ENCODE measurements at places on chromosomes 13 and 19.

- no peak for DNase-seq
Observed at GRCh38 chr13:93726173-93726957, 499.8 kb downstream of the GPC6 start.

DNA sequence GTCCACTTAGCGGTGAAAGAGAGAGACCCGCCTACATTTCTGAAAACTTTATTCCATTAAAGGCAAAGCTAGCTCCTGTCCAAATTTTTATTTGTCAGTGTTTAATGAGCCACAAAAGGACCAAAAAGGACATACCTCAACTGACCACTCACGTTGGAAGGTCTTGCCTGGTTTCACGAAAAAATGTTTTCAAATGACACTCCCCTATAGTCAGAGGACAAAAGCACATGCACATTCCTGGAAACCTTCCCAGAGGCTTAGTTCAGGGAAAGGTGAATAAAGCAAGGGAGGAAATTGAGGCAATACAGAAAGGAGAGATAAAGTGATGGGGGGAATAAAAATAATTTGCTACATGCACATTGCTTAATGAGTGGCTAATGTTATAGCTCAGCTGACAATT is 55.6 kb downstream of the DOCK9 start:
- no peak for DNase-seq

DNA sequence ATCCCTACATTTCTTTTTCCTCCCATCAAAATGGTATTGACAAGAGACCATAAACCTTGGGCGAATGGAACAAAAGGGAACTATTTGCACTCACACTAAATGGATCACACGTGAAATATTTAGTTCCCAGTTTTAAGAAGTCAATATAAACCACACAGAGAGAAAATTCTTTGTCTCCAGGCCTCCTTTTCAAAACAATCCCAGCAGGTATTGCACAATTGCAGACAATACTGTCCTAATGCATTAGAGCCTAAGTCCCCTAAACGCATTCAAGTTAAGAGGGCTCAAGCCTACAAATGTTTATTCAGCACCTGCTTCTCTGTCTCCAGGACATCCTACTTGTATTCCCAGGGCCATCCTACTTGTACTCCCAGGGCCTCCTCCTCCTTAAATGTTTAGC is 1.3 kb upstream of the B3GLCT start:
- DNase-seq: no peak

DNA sequence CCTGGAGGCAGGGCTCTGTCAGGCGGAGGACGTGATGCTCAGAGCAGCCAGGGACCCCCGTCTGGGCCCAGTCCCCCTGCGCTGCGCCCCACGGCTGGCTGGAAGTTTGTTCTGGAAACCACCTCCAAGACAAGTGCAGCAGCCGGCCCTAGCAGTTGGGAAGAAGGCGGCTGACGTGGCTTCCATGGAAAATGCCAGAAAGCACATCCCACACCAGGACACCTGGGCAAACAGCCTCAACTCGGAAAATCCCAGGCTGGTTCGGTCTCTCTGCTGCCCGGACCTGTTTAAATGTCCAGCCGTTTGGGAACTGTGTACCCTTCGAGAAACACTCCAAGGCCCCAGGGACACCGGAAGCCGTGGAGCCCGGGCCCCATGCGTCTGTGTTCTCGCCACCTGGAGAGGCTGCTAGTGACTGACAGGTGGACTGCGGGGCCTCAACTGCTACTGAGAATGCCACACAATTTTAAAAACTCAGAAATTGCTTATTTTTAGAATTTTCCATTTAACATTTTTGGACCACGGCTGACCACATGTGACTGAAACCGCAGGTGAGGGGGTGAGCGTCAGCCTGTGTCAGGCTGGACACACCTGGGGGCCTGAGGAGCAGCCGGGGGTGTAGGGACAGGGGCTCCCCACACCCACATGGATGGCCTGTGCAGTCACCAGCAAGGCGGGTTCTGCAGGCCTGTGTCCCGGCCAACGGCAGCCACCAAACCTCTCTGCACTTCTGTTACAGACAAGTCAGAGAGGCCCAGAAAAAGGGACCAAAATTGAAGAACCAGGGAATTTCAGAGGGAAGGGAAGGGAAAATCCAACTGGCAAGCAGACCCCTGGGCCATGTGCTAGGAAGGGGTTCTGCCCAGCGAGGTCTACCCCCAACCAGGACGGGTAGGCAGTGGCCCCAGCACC is 31.7 kb downstream of the RASA3 start:
- no peak for DNase-seq

DNA sequence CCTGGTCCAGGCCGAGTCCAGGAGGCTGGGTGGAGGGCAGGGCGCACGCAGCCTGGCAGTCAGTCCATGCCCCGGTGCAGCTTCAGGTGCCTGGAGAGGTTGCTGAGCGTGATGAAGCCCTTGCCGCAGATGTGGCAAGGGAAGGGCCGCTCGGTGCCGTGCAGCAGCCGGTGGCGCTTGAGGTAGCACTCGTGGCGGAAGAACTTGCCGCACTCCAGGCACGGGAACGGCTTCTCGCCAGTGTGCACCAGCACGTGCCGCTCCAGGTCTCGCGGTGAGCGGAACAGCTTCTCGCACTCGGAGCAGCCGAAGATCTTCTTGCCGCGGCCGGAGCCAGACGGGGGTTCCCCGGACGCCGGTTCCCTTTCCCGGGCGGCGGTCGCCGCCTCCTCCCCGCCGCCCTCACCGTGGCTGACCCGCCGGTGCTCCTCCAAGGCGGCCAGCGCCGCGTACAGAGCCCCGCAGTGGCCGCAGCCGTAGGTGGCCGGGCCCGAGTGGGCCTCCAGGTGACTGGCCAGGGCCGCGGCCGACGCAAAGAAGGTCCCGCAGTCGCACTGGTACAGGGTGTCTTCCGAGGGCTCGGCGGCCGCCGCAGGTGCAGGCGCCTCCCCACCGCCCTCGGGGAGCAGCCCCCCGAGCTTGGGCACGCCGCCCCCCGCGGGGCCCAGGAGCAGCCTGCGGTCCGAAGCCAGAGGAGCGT is 6.8 kb downstream of the FIZ1 start:
- no peak for DNase-seq

DNA sequence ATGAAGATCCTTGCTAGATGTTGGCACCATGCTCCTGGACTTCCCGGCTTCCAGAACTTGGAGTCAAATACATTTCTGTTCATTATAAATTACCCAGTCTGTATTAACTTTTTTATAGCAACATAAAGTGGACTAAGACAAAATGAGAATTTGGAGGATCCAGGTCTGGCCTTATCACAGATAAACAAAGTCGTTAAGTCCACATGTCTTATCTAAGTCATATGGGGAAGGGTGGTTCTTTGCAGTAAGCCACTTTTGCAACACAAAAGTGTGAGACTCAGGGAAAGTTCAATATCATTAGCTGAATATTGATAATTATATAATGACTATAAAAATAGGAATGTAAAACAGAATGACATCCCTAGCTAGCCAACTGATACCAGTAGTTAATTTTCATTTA is 91.6 kb upstream of the SIAH3 start:
- no peak for DNase-seq

DNA sequence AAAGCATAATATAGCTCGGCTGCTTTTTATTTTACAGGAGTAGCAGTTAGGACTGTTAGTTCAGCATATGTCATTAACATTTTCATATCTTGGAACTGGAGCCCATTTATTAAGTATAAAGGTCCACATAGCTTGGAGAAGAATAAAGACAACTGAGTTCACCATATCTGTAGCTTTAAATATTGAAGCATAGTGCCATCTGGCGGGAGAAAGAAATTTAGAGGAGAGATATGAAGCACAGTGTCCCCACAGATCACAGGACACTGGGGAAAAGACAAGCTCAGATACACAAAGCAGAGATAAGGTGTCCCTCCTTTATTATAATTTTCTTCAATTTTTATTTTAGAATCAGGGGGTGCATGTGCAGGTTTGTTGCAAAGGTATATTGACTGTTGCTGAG is 104.7 kb upstream of the FREM2 start:
- no peak for DNase-seq

GRCh38 chr19:44752816-44753625 is 4.5 kb downstream of the BCL3 start:
- peak; percentile 97 for DNase-seq

GRCh38 chr19:2291185-2291751 is 9.3 kb upstream of the PEAK3 start:
- DNase-seq: no peak

GRCh38 chr19:38714354-38714778 is 29.9 kb downstream of the CAPN12 start:
- DNase-seq: no peak

- no peak for DNase-seq
Observed at GRCh38 chr19:39807846-39808364, 26.1 kb downstream of the DYRK1B start.

GRCh38 chr13:109725297-109725696 is 61.1 kb downstream of the IRS2 start:
- no peak for DNase-seq

DNA sequence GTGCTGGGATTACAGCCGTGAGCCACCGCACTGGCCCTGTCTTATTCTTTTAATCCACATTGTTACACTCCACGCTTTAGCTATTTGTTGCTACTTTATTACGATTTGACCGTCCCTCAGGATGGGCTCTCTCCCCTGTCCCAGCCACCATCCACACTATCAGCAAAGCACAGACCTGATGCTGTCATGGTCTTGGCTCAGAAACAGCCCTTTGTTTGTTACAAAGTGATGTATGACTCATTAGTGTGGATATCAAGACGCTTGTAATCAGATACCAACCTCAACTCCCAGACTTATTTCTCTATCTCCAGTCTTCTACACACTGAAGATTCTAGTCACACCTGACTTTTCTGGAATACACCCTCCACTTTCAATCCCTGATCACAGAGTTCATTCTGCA is 84.6 kb upstream of the FREM2 start:
- no peak for DNase-seq

GRCh38 chr13:97559981-97560380 is 126.0 kb downstream of the RAP2A start:
- DNase-seq: no peak

DNA sequence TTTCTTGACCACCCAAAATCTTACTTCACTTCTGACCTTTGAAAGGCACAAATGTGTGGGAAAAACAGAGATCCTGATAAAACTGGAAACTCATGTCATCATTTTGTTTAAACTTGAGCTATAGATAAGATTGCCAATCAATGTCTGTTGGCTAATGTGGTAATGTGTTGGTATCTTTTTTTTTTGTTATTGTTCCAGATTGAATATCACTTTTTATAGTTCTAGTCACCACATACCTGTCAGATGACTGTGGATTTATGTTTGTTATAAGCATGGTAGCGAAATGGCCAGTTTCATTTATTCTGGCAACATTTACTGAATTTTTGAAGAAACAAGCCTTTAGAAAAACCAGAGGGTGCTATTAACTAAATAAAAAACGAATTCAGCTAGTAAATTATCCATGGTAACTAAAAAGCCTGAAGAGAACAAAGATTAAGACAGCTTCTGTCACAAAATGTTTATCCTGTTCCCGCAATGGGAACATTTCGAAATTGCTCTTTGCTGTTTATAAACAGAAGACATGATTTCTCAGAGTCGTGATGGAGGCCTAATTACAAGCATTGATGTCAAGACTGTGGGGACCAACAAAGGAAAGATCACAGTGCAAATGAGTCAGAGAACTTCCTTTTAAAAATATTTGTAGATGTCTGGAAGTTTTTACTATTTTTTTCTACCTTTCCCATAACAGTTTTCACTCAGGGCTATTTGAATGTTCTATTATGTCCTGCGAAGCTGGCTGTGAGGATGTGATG is 82.9 kb upstream of the POSTN start:
- no peak for DNase-seq

- no peak for DNase-seq
Observed at GRCh38 chr19:3098515-3099346, 4.6 kb downstream of the GNA11 start.

DNA sequence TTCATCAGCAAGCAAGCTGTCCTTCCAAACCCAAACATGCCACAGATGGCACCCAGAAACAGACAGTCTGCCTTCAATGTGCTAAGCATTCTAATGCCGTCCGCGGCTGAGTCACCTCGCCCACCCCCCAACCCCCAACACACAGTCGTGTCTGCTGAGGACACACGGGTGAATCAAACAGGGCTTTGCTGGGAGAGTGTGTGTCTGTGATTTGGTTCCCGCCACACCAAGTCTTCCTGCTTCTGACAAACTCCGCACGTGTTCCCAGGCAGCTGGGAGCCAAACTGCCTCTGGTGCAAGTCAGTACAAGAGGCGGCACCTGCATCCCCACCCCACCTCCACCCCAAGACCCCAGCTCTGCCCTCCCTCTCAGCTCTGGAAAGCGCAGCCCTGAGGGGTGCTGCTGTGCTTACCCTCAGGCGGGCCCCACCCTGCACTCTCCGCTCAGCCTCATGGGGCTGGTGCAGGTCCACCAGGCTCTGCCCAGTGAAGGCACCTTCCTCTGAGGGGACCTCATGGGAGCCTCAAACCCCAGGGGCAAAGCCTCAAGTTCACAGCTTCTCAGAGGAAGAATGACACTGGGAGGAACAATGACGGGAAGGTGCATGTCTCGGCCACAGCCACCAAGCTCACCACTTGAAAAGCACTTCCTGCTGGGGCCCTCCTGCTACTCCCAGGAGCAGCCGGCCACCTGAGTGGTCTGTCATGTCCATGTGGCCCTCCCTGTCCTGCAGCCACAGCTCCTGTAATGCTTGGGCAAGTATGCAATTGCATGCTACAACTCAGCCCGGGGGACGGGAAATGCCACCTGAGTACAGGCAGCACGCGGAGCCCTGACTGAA is 15.0 kb upstream of the SLC35E1 start:
- DNase-seq: peak; percentile 58

DNA sequence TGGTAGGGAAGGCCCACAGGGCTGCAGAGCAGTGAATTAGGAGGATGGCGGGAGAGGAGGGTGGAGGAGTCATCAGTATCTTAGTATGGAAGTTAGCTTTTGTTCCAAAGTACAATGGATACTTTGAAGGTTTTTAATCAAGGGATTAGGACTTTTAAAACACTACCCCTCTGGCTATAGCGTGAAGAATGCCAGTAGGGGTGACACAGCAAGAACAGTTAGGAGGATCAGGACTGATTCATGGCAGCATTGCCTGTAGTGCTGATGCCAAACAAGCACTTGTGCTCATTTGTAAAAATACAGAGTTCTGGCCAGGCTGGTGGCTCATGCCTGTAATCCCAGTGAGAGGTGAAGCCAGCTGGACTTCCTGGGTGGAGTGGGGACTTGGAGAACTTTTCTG is 46.2 kb downstream of the SKA3 start:
- no peak for DNase-seq

DNA sequence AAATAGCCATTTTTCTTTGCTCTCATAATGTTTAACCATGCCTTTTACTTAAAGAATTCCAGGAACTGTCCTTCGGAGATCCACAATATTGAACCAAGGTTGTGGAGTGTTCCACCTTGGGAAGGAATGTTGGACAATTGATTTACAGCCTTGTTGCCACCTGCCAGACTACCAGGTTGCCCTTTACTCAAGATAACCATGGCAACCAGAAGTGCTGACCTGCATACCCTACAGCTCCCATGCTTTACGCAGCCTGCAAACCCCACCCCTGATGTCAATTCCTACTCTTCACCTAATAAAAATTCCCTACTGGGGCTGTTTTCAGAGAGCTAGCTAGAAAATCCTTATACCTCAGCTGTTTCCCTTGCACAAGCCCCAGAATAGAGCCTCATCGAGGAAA is 151.0 kb upstream of the RXFP2 start:
- no peak for DNase-seq

- DNase-seq: no peak
Observed at GRCh38 chr13:99182439-99182838, 18.2 kb upstream of the UBAC2 start.

Measured in CD8-positive, alpha-beta memory T cell (primary cell).